ENCODE measurements at places on chromosomes 13 and 19.

DNA sequence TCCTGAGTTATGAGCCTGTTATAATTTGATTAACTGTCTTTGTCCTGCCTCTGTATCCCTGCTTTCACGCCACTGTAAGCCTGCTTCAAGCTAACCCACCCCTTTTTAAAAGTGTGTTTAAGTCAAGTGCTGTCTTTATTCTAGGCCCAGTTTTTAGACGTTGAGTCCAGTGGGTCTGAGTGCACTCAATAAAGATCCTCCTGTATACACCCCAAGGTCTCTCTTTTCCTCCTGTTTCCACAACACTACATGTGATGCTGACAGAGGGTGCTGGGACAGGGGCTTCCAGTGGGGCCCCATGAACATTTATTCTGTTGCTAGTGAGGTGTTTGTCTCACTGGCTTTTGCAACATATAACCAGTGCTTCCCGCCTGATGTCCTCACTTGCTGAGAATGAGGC is 6.7 kb upstream of the F2RL3 start:
- DNase-seq, result no peak

DNA sequence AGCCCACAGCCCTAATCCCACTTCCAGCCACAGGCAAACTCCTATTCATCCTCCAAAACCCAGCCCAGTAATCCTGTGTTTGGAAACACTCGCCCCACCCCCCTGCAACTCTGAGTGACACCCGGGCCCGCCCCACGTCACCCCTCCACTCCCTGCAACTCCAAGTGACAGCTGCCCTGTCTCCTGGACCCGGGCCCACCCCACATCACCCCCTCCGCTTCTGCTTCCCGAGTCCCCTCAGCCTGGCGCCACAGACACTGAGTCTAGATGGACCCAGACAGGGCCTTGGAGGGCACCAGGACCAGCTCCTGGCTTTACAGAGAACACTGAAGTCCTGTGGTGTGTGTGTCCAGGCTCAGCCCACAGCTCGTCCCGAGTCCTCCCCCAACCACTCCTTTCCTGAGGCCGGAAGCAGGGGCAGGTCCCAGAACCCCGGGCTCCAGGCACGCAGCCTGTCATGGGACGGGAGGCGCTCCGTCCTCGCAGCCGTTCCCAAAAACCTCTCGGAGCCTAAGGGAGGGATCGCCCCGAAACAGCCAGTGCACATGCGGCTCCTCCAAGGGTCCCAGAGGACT is 7.7 kb downstream of the REXO1 start:
- no peak for DNase-seq

DNA sequence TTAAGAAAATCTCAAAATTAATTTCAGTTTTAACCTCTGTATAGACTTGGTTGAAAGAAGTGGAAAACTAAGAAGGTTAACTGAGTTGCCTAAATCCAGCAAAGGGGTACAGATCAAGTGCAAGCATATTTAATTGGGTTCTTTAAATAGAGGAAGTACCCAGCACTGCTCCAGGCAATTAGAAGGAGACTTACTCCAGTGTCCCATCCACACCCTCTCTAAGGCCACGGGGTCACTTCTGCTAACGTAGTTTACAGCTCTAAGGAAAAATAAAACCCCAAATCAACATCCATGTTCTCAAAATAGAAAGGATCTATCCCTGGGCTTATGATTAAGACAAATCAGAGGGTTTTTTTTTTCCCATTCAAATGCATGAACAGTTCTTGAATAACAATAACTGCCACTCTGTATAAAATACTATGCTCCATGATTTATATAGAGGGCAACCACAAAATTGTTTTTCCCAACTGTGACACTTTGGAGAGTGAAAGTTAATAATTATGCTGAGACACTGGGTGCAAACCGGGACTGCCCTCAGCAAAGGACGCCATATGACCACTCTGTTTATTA is 4.6 kb downstream of the FRY start:
- no peak for DNase-seq

DNA sequence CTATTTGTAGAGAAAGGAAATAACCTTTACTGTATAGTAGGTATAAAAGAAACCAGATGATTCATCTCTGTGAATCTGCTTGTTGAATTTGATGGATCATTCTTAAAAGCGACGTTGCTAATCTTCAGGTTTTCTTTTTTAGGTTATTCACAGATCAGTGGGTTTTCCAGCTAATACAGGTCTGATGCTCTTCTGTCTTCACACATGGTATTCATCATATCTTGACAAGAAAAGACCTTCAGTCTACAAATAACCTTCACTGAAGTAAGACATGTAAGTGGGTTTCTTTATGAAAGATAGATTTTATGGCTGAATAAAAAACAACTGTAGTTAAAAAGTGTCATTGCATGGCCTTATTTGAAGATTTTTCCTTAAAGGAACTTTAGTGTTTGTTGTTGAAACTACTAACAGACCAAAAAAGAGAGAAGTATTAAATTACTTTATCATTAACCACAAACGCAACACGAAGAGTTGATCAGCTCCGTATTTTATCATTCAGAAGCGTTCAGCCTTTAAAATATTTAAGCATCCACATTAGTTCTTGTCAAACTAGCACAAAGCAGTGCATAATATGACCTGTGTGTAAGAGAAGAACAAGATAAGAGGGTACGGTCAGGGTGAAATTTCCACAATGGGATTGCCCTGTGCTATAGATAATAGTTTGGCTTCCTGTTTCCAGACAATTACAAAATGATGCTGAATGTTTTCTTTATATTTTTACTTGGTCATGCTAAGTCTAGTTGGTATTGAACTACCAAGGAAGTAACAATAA is 299.5 kb downstream of the MZT1 start:
- DNase-seq, result no peak

DNA sequence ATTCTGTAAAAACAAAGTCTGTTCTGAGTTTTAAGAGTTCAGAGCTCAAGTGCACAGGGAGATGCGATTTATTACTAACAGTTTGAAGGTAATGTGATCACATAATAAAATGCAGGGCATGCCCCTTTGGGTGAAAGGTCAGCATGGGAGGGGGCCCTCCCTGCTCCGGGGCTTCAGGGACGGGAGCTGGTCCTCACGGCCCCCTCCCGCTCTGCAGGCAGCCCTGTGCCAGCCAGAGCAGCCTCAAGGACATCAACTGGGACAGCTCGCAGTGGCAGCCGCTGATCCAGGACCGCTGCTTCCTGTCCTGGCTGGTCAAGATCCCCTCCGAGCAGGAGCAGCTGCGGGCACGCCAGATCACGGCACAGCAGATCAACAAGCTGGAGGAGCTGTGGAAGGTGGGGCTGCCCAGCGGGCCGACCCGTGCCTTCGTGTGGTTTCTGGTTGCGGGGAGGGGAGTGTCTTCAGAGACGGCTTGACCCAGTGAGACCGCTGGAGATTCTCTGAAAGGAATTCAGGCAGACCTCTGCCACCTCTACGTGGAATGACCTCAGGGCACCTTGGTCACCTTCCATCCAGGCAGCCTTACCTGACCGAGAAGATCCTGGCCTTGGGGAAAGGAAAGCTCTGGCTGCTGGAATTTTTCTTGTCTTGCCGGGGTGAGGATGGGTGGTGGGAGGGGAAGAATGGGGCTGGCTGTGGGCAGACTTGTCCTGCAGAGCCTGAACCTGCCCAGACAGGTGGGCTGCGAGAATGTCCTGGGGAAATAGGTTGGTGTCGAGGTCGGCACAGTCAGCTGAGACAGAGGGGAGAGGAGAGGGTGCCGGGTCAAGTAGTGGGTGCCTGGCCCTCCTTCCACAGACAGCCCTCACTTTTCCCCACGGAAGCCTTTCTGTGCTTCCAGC is 19.0 kb downstream of the UPF1 start:
- no peak for DNase-seq

- no peak for DNase-seq
Observed at GRCh38 chr13:80348314-80348713, 7.4 kb upstream of the SPRY2 start.
